Pancreas (tissue), 10 donors: ENCODE measurements at places on chromosomes 2 and 18.

DNA sequence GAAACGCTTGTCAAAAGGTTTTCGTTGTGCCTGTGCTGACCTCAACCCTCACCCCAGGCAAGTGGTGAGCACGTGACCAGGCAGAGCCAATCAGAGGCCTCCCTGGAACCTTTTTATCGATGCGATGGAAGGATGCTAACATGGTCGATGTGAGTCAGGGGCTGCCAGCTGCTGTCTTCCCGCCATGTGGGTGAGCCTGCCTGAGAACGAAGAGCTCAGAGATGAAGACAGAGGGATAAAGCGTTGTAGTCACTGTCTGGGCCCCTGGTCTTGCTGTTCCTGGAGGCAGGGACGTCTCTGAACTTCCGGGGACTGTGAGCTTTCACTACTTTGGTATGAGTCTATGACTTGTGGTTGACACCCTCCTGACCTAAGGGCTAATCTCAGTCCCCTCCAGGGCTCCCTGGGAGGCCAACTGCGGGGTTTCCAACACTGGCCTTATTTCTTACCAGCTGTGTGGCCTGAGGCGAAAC lies 18.6 kb downstream of the DNMT3A start:
- peak; percentile 18 for DNase-seq

DNA sequence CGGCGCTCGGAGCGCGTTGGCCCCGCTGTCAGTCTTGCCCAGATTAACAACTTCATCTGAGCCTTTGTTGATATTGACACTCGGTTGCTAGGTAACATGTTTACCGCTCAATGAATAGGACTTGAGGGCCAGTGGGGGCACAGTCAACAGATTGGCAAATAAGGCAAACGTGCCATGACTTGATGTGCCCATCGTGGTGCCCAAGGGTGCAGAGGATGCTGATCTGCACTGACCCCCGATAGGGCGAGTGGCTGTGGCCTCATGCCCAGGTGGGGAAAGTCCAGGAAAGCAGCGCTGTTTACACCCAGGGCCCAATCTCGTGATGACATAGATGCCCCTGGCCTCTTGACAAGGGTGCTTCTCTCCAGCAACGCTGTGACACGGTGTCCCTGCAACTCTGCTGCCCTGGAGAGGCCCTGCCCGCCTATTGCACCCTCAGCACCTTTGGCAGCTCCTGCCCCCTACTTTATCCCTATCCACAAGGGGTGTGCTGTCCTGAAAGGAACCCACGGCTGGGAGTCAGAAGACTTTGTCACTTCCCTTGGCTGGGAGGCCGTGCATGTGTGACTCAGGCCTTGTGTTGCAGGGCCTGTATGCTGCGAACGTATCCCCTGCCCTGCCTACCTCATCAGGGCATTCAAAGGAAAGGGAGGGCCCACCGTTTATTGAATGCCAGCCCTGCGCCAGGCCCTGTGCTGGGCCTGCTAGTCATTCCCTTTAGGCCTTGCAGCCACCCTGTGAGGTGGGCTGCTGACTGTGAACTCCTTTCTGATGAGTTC lies 158.0 kb downstream of the INHBB start:
- no peak for DNase-seq

- DNase-seq, result no peak
These were observed 10.8 kb downstream of the MLPH start for GRCh38 chr2:237497838-237498186.

- no peak for DNase-seq
These were observed 44.4 kb downstream of the FECH start for GRCh38 chr18:57542126-57542525.

GRCh38 chr18:31884020-31884419 lies 58.9 kb downstream of the TRAPPC8 start:
- DNase-seq, result no peak

GRCh38 chr2:24540011-24540477 lies 49.0 kb downstream of the NCOA1 start:
- DNase-seq, result no peak

- DNase-seq, result no peak
These were observed 124.2 kb downstream of the AGAP1 start for GRCh38 chr2:235618039-235618438.
